ENCODE measurements at places on chromosomes 7 and 10. TPM values are rescaled to one million over a fixed set of nuclear protein-coding genes. Genes with fewer than 3 reads are reported as not detected.

- DNase-seq: no peak
Measured at GRCh38 chr10:32337350-32337749, 9.6 kb downstream of the EPC1 start.

DNA sequence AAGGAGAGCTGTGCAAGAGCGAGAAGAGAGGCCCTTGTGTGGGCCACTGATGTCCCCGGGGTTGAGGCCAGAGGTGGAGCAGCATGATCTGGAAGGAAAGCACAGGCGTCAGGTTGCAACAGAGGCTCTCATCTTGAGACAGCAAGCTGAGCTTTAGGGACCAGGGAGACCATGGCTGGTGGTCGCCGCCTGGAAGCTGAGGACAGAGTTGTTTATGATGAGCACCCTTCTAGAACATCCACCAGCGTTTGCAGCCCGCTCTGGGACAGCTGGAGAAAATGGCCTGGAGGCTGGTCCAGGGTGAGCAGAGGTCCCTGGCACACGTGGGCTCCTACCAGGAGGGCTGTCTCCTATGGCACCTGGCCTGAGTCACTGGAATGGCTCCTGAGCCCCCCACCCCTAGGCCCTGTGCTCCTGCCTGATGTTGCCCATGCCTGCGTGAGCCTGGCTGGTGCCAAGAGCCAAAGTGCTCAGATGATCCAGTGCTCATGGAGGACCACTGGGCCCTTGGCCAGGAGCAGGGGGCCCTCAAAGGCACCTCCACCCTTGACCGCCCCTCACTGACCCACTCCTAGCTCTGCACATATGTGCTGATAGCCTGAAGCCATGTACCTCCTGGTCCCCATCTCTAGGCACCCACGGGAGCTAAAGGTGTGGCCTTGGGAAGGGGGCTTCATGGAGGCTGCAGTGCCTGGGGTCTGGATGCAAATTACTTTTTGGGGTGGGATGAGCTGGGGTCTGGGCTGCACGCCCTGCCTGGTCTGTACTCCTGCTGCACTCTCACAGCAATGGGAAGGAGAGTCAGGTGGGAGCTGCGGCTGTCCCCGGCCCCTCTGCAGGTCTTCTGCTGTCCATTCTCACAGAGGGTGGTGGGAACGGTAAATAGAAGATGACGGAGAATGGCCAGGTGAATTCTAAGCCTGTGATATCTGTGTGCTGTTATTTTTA lies 40.1 kb upstream of the RET start:
- no peak for DNase-seq

GRCh38 chr10:121485436-121486139 lies 112.7 kb downstream of the FGFR2 start:
- DNase-seq: no peak

The ASAH2 gene
- 2.2 TPM for total RNA-seq

Measured in left colon (tissue), 2 donors.